ENCODE measurements at places on chromosomes 5 and 9.

- no peak for DNase-seq
Measured at GRCh38 chr5:141889282-141889871, 11.2 kb upstream of the PCDH1 start.

- DNase-seq, result no peak
Measured at GRCh38 chr5:164688437-164688836, 1183.0 kb downstream of the MAT2B start.

- DNase-seq, result no peak
Measured at GRCh38 chr5:141753971-141754713, 72.1 kb upstream of the ARAP3 start.

- DNase-seq, result no peak
Measured at GRCh38 chr5:132773114-132773513, 3.9 kb downstream of the SEPTIN8 start.

DNA sequence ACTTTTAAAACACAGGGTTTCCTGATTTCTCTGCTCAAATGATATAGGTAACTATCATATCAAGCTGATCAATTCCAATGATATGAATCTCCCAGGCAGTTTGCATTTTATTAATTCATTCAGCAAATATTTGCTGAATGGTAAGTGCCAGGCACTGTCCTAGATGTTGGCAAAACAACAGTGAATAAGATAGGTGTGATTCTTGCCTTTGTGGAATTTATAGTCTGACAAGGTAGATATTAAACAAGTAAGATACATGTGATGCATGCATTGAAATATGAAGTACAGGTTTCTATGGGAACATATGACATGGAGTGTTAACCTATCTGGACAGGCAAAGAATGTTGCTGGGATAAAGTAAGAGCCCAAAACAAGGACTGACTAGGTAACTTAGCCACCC, 231.8 kb upstream of the DAB2 start:
- DNase-seq, result no peak

- no peak for DNase-seq
Measured at GRCh38 chr9:21996858-21997257, 2.3 kb downstream of the CDKN2B-AS1 start.

DNA sequence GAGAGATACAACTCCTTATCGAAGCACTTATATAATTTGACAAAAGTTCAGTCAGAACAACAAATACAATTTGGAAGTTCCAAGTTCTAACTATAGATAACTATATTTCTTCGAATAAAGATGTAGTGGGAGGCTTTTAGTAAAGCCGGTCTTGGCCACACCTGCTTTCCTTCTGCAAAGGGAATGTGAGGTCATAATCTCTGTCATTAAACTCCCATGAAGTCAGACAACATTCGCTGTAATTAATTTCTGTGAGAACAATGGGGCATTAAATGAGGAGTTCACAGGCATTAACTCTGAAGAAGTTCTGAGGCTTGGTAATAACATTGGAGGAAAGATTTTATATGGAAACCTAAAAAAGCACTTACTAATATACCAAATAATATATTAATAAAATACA, 67.5 kb downstream of the MCTP1 start:
- no peak for DNase-seq

GRCh38 chr9:36263683-36264082, 5.4 kb upstream of the GNE start:
- no peak for DNase-seq

DNA sequence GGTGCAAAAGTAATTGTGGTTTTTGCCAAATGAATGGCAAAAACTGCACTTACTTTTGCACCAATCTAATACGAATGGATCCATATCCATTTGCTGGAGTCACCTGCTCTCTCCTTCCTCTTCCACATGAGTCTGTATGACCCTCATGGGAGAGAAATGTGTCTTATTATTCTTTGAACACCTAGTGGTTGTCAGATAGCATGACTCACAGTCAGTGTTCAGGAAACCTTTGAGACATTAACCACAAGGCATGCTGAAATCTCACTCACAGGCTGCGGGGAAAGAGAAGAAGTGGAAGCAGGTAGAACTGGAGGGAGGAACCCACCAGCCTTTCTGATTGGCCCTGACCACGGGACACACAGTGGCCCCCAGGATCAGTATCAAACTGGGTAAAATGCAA, 222.8 kb upstream of the KLF4 start:
- DNase-seq, result no peak

- no peak for DNase-seq
Measured at GRCh38 chr9:137189297-137190295, 1.1 kb downstream of the SSNA1 start.

DNA sequence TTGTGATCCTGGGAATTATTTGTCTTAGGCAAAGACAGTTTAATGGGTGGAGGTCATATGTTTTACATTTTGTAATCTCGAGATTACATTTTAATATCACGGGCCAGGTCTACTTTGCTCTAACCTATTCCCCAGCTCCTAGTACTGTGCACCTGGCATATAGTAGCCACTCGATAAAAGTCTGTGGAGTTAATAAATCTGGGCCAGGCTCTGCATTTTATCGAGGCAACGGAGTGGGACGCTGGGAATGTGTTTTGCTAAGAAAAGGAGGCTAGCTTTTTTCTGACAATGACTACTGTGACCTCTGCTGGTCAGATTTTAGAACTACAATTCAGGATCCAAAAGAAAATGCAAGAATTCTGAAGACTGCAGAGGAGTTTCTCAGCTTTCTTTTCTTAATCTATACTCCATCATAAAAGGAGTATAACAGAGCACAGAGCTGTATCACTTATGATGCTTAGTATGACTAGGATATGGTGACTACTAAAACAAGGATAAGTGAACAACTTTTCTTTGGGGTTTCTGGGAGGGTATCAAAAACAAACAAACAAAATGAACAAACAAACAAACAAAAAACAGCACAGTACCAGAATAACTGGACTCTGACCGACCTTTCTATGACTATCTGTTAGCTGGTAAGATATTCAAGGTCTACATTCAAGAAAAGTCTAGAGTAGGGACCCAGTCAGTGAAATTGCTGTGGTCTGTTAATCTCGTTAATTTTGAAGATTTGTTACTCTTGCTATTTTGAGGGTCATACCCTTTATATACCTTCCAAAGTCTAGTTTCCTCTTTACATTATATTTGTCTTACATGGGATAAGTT, 46.1 kb upstream of the CER1 start:
- peak; percentile 8 for DNase-seq

DNA sequence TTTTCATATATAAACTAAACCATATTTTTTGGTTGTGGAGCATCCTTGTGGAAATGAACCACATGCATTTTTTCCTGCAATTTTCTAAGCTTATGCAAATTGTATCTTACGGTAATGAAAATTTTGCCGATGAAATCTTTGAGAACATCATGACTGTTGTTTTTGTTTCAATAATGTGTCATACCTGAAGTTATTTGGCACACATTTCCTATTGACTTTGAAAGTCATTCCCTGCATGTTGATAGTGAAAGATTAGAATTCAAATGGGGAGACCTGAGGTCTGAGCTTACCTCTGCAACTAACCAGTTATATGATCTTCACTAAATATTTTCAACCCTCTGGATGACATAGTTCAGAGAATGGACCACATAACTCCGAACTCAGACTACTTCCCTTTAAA, 88.5 kb downstream of the PRR16 start:
- DNase-seq, result no peak

GRCh38 chr5:94698197-94698596, 79.7 kb downstream of the SLF1 start:
- no peak for DNase-seq

- DNase-seq, result peak; percentile 35
Measured at GRCh38 chr9:94610181-94610606, 16.6 kb upstream of the FBP2 start.

DNA sequence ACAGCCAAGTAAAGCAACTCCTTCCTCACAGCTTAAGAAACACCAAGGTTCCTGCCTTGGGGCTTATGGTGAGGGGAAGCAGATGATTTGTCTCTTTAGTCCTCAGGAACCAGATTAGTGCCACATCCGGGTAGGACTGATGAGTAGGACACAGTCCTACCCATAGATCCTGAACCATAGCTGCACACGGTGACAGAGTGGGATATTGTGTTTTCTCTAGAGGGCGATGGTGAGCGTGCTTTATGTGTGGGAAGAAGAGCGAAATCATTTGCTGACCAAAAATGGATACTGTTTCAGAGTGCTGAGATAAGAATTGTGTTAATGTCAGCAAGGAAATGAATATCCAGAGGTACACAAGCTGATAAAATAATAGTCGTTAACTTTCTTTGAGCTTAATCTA, 209.0 kb upstream of the FBXL7 start:
- DNase-seq, result no peak

- DNase-seq, result no peak
Measured at GRCh38 chr9:121122246-121123032, 47.7 kb downstream of the CNTRL start.

GRCh38 chr5:174195517-174195916, 150.0 kb downstream of the NSG2 start:
- no peak for DNase-seq

DNA sequence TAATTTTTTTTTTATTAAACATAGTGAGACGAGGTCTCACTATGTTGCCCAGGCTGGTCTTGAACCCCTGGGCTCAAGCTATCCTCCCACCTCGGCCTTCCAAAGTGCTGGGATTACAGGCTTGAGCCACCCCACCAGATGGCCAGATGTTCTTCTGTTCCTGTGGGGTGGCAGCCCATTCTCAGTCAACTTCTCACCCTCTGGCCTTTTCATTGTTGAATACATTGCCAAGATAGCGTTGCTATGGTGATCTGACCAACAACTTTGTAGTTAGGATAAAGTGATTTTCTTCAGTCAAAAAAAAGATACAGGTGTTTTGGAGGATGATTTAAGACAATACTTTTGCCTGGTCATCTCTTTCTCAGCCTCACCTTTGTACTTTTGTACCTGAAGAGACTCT, 109.1 kb downstream of the EGFLAM start:
- no peak for DNase-seq

- no peak for DNase-seq
Measured at GRCh38 chr5:170617533-170618490, 114.0 kb downstream of the KCNIP1 start.

Measured in left renal pelvis (tissue), 4 donors.